ENCODE measurements at places on chromosomes 7 and 10.

DNA sequence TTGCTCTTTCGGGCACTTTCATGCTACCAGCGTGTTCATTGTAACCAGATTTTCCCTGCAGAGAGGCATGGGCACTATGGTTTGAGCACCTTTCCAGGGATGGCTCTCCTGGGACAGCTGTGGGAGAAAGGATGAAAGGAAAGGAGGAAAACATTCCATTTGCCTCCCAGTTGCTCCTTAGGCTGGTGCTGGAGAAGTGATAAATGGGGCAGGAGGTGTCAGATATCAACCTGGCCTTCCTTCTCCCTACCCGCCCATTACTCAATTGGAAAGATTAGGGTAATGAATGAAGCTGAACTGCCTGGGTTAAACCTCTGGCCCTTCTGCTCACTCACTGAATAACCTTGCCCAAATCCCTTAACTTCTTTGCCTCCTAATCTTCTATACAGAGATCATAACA lies 228.4 kb downstream of the PLXNA4 start:
- no peak for DNase-seq

GRCh38 chr10:50604049-50604640 lies 19.6 kb downstream of the SGMS1 start:
- DNase-seq = no peak

- DNase-seq = peak; percentile 82
Measured at GRCh38 chr10:79444199-79445119, 965 bp downstream of the ZCCHC24 start.

DNA sequence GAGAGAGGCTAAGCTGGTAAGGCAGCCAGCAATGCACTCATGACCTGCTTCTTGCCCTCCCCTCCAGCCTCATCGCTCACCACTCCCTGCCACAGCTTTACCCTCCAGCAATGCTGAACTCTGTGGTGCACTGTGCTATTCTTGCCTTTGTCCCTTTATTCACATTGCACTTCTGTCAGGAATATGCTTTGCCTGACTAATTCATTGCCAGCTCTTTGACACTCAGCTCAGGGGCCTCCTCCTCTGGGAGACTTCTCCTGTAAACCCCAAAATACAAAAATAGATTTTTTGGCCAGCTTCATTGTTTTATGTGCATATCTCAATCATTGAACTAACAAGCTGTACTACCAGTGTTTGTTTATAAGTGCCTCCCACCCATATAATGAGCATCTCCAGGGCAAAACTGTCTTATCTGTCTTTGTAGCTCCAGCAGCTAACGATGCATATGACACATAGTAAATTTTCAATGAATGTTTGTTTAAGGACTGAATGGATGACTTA lies 8.2 kb downstream of the CNNM1 start:
- no peak for DNase-seq

GRCh38 chr7:18895456-18895855 lies 222.0 kb downstream of the TWIST1 start:
- DNase-seq = no peak

GRCh38 chr10:103197174-103197573 lies 4.1 kb upstream of the NT5C2 start:
- no peak for DNase-seq
